ENCODE measurements at places on chromosomes 3 and 15.

- no peak for DNase-seq
Measured at GRCh38 chr3:124939661-124940060, 5.1 kb upstream of the MUC13 start.

DNA sequence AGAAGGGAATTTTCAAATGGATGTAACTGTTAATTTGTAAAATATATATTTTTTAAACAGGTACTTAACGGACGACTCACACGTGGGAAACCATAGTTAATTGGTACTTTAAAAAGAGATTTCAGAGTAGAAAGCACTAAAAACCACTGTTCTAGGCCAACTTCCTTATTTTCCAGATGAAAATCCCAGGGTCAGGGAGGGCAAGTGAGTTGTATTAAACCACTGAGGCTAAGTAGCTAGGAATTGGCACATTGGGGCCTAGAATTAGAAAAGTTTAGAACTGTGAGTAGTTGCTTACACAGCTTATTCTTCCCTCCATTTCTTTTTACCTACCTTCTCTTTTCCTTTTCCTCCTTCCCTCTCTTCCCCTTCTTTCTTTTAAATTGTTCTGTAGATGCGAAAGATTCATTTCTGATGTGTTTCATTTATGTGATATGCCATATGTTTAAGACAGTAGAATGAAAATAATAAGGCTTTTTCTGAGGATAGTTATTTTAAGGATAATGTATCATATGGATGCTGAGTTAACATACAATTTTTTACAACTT lies 4.1 kb upstream of the UTS2B start:
- no peak for DNase-seq

DNA sequence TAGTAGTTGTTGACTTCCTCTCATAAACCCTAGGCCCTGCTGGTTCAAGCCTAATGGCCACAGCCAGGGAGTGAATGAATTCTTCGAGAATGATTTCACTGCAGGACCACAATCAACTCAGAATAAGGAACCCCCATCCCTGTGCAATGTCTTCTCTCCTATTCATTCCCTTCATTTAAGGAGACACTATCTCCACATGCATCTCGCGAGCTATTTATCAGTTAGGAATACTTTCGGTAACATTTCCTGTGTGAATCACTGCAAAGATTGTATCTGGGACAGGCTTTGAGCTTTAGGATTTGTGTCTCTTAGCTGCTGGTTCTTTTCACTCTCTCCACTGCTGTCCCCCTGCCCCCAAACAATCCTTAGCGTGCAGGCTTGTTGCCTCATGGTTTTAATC lies 94.4 kb downstream of the MYLK start:
- DNase-seq: no peak

GRCh38 chr3:12239301-12239700 lies 49.6 kb upstream of the PPARG start:
- DNase-seq: no peak

DNA sequence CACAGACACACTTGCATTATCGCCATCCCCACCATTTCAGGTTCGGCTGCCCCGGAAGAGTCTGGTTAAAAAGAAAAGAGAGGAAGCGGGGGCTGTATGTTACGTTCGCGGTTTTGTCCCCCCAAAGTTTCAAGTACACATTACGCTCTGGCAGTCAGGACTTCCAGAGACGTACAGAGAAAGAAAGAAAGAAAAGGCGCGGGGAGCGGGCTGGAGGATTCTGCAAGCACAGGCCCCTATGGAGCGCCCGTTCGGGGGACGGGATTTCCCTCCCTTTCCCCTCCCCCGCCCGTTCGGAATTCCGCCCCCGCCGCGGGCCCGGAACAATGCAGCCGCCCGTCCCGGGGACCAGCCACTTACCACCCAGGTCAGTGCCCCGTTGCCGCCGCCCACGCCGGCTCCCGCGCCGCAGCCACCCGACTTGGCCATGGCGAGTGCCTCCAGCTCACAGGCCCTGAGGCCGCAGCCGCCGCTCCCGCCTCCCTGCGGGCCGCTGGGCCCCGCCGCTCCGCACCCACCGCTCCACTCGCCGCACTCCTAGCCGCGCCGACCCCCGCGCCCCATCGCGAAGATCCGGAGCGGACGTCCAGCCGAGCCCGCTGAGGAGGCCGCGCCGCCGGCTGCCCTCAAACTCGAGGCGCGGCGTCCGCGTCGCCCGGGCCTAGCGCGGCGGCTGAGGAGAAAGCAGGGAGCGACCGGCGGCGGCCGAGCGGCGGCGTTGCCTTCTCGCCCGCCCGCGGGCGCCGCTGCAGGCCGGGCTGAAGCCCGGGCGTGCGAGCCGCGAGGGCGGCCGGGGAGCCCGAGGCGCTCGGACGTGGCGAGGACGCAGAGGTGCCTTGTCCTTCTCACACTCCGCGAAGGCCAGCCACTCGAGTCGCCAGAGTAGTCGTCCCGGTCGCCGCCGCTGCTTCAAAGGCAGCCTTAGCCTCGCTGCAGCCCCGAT lies 567 bp downstream of the TOP2B start:
- peak; percentile 66 for DNase-seq

DNA sequence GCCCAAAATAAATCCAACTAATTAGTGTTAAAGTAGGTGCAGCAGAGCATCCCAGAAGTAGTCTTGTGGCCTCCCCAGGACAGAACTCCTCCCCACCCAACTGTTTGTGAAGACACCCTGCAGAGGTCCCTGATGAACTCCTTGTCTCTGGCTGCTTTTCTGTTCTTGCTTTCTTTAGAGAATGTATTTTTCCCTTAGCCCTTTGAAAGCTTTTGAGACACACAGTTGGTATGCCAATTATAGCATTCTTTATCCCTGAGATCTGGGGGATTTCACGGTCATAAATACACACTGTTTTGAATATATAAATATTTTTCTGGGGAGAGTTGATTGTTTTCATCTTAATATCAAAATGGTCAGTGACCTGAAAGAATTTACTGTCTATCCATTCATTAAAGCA lies 9.8 kb downstream of the TFG start:
- no peak for DNase-seq

- no peak for DNase-seq
Measured at GRCh38 chr15:66131831-66132230, 121.7 kb downstream of the MEGF11 start.

GRCh38 chr3:184725176-184725719 lies 13.4 kb upstream of the MAGEF1 start:
- DNase-seq: no peak

GRCh38 chr15:63347074-63347857 lies 34.4 kb downstream of the CA12 start:
- no peak for DNase-seq

- no peak for DNase-seq
Measured at GRCh38 chr3:99972380-99973104, 141.8 kb downstream of the FILIP1L start.

- no peak for DNase-seq
Measured at GRCh38 chr15:29736012-29736743, 86.1 kb downstream of the TJP1 start.

DNA sequence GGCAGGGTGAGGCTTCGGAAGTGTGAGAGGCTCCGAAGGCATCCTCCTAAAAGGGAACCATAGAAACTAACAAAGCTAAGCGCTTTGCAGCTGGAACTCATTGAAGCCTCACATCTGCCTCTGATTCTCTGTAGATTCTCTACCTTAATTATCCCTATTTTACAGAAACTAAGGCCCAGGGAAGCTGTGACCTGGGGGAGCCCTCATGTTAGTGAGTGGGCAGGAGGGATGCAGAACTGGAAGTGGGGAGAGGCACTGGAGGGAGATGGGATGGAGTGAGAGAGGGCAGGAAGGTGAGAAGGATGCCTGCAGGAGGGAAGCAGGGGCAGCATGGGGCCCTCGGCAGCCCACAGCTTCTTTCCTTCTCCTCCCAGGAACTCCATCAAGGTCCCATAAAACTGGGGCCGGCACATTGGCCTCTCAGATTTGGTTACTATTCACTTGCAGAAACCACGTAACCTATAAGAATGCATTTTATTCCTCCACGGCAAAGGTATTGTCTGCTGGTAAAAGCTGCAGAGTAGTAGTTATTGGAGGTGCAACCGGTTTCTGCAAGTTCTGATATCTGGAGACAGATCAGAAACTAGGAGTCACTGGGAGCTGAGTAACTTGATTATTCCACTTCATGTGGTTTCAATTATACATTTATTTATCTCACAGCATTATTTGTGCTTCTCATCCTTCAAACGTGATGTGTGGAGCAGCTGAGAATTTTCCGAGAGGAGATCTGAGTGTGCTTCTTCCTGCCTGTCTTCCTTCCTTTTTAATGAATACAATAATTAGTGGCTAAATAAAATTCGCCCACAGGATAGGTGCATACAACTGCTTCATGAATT lies 24.0 kb upstream of the CHCHD6 start:
- DNase-seq: no peak

GRCh38 chr3:128416578-128417211 lies 50.0 kb downstream of the DNAJB8 start:
- peak; percentile 96 for DNase-seq
